Liver (tissue), 10 donors: ENCODE measurements at places on chromosomes 5 and 9. TPM values are rescaled to one million over a fixed set of nuclear protein-coding genes. Genes with fewer than 3 reads are reported as not detected.

Gene NTRK2
- polyA plus RNA-seq = 0.26 TPM

Gene PRLR
- 3.5 TPM for polyA plus RNA-seq

Gene GABRA1
- not detected for polyA plus RNA-seq

Gene TMED7
- polyA plus RNA-seq = 54.5 TPM

Gene NUTM2G
- polyA plus RNA-seq = 0.07 TPM

Gene SAXO1
- polyA plus RNA-seq = 0.01 TPM

Gene TAF1L
- not detected for polyA plus RNA-seq

Gene ZFP2
- 0.22 TPM for polyA plus RNA-seq

Gene PKD2L2
- polyA plus RNA-seq = not detected

Gene PLPP6
- 9.5 TPM for polyA plus RNA-seq

Gene SIT1
- polyA plus RNA-seq = 0.44 TPM

Gene FIBCD1
- not detected for polyA plus RNA-seq

DNA sequence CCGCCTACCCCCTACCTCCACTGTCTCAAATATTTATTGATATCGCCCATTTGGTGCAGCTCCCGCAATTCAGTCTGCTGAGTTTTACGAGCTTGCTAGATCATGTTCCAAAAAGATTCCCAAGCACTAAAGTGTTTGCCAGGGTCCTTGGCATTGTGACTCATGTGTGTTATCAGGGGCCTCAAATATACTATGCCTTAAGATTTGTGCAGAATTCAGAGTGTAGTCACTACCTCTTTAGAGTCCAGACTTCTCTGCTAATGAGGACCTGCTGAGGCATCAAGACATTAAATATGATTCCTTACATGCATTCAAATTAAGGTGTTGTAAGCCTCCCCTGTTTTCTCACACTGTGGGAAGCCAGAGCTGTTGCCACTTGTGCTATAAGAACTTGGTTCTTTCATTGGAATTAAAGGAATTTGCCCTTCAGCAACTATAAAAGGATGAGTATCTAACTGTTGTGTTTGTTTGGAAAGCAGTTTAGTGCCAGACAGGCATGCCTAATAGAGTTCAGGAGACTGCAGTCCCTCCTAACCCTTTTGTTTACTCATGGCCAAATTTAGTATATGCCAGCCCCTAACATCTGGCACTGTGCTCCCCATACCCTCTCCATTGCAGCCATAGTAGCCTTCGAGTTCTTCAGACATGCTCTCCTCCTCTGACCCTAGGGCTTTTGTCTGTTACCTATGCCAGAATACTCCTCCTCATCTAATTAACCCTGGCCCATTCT lies 316.4 kb downstream of the NR3C1 start:
- no peak for DNase-seq

GRCh38 chr9:134533850-134534588 lies 107.6 kb upstream of the COL5A1 start:
- DNase-seq = no peak

DNA sequence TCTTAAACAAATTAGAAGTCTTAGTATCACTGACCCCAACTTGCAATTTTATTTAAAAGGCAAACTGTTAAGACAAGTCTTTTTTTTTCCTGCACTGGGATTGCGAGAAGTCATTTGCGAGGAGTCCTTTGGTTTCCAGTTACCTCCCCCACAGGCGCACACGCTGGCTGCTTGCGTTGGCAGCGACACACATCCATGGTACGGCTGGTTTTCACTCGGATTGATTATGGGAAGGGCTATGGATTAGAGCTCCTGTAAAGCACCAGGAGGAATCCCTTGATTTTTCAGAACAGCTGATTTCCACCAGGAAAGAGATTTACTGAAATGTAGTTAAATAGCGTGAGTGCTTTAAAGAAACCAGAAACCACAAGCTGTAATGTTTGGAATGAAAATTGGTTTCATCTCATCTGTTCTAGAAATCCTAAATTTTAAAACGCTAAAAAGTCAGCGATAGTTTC lies 737 bp downstream of the SLC1A3 start:
- DNase-seq = no peak

DNA sequence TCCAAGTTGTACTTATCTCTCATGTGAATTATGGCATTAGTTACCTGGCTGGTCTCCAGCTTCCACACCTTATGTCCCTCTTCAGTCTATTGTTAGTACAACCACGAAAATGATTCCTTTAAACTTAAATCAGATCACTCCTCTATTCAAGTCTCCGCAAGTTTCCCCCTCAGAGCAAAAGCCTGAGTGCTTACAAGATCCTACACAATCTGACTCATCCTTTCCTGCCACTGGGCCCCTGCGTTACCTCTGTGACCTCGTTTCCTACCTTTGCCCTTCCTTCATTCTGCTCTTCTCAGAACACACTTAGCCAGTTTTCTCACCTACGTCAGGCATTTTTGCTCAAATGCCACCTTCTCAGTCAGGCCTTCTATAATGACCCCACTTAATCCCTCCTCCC lies 45.1 kb upstream of the GLIS3 start:
- DNase-seq = no peak

- DNase-seq = no peak
Measured at GRCh38 chr5:85170183-85170582, 785.5 kb upstream of the EDIL3 start.

DNA sequence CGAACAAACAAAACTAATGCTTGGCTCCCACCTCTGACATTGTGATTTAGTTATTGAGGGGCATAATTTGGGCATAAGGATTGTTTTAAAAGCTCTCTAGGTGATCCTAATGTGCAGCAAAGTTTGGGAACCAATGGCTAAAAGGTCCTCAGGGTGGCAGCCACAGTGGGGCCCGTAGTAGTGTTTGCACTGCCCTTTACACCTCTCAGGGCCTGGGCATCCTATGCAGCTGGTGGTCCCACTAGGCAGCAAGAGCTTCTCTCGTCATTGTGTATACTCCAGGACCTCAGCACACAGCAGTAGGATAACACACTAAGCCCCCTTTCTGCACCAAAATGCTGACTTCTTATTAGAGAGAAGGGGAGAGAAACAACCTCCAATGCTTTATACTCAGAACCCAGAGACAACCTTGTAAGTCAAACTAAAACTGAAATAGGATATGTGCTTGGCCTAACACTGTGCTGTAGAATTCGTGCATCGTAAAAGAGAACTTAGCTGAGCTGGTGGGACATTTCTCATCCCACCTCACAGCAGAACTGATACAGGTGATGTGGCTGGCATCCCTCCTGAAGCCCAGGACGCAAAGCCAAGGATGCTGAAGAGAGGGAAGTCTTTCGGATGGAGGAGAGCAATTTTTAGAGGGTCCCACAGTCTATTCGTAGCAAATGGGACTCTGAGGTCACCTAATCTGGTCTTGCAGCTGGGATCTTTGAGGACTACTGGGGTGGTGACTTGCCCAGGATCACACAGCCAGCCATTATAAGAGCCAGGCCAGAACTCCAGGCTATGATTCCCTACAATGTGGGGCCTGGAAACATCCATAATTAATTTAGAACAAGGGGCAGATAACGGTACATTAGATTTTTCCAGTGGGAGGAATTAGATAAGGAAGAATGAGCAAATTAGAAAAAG lies 1.2 kb downstream of the GLRX start:
- DNase-seq = no peak

GRCh38 chr5:179534431-179534830 lies 15.9 kb upstream of the RUFY1 start:
- DNase-seq = no peak

DNA sequence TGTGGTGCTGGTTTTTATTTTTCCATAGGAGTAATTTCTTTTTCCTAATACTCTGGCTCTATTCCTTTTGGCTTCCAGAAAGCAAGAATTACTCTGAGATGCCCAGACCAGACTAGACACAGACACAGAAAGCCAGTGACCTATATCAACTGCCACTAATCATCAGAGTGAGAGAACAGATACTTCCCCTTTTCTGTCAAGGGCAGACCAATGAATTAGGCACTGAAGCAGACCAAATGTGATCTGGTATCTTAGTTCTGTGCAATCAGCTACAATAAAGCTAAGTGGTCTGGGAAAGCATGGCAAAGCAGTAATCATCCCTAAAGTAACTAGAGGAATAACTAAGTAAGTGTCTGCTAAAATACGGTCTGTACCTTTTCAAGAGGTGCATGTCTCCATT lies 239.1 kb downstream of the ELAVL2 start:
- DNase-seq = no peak

DNA sequence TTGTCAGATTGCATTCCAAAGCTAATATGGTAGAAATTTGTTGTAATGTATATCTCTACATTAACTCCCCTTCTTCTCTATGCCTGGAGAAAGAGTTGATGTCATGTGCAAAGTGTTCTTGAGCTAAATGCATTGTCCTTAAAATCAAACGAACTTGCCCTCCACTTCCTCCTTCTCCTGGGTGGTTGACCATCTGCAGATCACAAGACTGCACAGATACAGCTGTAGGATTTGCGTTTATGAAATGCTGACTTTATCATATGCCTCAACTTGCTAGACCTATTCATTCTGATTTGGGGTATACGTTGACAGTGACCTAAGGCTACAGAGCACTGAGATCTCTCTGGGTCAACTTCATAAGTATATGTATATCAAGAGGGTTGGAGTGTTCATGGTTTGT lies 8.3 kb downstream of the TRIM32 start:
- no peak for DNase-seq

GRCh38 chr9:38389313-38389712 lies 3.2 kb upstream of the ALDH1B1 start:
- DNase-seq = no peak

GRCh38 chr5:64315778-64316177 lies 150.1 kb downstream of the RNF180 start:
- no peak for DNase-seq

GRCh38 chr5:131224387-131225201 lies 39.3 kb upstream of the CDC42SE2 start:
- DNase-seq = no peak

DNA sequence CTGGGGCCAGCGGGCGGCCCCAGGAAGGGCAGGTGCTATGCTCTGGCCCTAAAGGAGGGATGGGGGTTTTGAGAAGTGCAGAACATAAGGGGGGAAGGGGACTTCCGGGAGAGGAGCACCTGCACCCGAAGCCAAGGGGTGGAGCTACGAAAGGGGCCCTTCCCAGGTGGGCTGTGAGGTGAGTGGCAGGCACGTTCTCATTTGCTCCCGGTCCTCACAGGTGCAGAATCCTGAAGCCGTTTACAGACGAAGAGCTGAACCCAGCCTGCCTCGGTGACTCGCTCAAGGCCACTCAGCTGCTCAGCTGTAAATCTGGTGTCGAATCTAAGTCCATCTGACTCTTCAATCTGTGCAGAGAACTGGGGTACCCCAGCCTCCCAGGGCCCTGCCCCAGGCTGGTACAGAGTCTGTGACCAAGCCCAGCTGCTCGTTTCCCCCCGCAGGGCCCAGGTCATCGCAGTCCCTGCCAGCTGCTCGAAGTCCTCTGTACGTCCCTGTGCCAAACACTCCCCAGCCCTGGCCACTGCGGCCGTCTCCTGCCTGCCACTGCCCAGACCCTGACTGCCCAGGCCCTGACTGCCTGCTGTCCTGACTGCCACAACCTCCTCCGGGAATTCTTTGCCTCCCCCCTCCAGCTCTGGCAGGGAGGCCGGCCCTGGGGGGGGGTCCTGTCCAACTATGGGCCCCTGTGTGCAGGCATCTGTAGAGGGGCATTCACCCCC lies 53.8 kb upstream of the RXRA start:
- no peak for DNase-seq

GRCh38 chr9:133919253-133920115 lies 72.6 kb downstream of the VAV2 start:
- no peak for DNase-seq

DNA sequence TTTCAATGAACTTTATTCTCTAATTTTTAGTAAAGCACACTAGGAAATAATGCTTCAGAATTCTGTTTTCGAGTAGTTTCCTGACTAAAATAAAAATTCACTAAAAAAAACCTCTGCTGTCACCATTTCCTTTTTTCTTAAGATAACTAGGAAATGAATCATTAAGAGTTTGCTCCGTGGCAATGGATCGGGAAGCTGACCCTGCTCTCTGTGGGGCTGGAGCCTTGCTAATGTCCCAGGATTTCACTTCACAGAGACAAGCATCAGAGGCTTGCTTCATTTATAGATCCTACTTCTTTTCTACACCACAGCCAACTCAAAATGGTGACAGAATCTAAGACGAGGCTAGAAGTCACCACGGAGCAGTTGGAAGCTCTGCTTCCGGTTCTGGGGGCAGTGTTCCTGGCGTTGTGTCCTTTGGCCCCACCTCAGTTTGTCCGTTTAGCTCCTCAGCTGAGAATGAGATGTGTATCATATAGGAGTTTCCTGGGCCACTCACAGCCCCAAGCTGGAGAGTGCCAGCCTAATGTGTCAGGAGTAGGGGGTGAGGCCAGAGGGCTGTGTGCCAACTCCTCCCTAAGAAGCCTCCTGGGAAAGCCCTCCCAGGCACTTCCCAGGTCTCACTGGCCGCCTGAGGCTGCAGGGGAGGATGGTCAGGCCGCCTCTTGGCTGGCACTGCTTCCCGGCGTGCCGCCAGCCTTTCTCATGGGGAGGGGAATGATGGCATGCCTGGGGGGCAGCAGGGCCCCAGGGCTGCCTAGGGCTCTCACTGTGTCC lies 19.6 kb downstream of the TENT4A start:
- DNase-seq = no peak

- no peak for DNase-seq
Measured at GRCh38 chr9:99726758-99727157, 94.9 kb upstream of the NR4A3 start.

GRCh38 chr5:93359296-93359959 lies 221.6 kb downstream of the NR2F1-AS1 start:
- DNase-seq = no peak

- DNase-seq = no peak
Measured at GRCh38 chr9:104905931-104906330, 22.0 kb downstream of the ABCA1 start.

GRCh38 chr5:57174128-57174889 lies 450 bp downstream of the GPBP1 start:
- DNase-seq = peak; percentile 60

- DNase-seq = no peak
Measured at GRCh38 chr5:132089363-132089762, 15.8 kb downstream of the CSF2 start.

- DNase-seq = no peak
Measured at GRCh38 chr5:62421414-62421813, 8.9 kb downstream of the IPO11 start.

DNA sequence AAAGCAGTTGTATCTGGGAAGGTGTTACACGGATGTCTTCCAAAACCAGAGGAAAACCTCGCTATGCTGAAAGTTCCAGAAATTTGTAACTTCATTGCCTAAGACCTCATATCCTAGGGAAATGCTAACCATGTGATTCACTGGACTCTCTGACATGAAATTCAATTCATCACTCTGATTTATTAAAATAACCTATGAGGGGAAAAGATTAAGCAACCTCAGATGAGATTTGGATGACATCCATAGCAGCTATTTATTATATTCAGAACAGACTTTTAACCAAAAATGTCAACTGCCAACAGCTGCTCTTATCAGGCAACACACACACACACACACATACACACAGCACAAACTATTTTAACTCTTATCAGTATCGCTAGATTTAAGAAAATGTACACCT lies 1006.4 kb upstream of the CTNND2 start:
- no peak for DNase-seq

- peak; percentile 82 for DNase-seq
Measured at GRCh38 chr9:98796364-98797101, at the start of gene ANKS6. TSS of gene ANKS6 (minus strand) at chr9:98796555. CDS start at chr9:98796491, 64 bp downstream.

DNA sequence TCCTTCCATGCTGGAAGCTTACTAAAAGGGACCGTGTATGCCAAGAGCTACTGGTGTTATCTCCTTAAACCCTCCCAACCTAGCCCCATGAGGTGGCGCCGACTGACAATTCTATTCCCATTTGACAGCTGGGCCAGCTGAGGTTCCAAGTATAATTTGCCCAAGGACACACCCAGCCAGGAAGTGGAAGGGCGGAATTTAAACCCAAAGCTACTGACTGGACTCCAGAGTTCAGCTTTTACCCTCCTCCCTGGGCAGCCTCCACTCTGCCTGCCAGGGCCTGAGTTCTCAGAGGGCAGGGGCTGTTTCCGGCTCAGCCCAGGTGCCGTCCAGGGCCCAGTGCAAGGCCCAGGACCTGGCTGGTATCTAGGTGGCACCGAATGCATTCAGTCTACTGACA lies 71.8 kb downstream of the C9orf50 start:
- DNase-seq = no peak
